Immature natural killer cell (primary cell): ENCODE measurements at places on chromosomes 13 and 19. TPM values are rescaled to one million over a fixed set of nuclear protein-coding genes. Genes with fewer than 3 reads are reported as not detected.

GRCh38 chr13:36143738-36144137 lies 12.6 kb upstream of the DCLK1 start:
- DNase-seq: no peak

Gene LGALS14
- not detected for polyA plus RNA-seq

- DNase-seq: no peak
Observed at GRCh38 chr13:72383646-72384045, 343.8 kb downstream of the MZT1 start.

DNA sequence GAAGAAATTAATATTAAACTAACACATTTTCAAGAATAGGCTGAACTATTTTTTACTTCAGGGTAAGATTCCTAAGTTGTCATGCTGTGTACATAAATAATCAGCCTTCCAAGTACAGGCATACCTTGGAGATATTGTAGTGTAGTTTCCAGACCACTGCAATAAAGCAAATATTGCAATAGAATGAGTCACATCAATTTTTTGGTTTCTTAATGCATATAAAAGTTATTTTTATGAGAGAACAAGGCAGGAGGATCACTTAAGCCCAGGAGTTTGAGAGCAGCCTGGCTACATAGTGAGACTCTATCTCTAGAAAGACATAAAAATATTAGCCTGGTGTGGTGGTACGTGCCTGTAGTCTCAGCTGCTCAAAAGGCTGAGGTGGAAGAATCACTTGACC lies 511.5 kb downstream of the UQCRFS1 start:
- DNase-seq: no peak

Gene PRKCG
- polyA plus RNA-seq: not detected

Gene FXYD7
- 2.5 TPM for polyA plus RNA-seq

DNA sequence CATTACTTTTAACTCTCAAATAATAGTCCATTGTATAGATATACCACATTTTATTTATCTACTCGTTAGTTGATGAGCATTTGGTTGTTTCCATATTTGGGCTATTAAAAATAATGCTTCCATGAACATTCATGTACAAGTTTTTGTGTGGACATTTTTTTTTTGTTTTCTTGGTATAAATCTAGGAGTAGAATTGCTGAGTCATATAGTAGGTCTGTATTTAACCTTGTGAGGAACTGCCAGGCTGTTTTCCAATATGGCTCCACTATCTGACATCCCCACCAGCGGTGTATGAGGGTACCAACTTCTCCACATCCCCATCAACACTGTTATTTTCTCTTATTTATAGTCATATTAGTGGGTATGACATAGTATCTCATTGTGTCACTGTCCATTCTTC lies 143.1 kb downstream of the RAP2A start:
- no peak for DNase-seq

GRCh38 chr13:78601124-78601873 lies 2.1 kb downstream of the POU4F1 start:
- DNase-seq: no peak

DNA sequence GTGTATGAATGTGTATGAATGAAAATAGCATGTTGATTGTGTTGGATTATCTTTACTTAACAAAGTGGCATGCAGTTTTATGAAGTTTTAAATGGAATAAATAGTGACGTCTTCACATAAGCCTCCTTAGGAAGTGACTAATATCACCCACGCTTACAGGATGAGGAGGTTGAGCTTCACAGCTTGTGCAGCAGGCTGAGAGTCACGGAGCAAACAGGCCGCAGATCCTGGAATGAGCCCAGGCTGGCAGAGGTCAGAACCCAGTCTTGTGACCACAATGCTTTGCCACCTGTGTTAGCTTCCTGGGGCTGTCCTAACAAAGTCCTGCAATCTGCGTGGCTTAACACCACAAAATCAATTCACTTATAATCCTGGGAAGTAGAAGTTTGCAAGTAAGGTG lies 20.8 kb downstream of the LAIR2 start:
- DNase-seq: peak; percentile 28

GRCh38 chr13:42413484-42413815 lies 141.5 kb downstream of the AKAP11 start:
- no peak for DNase-seq

Gene ZNF730
- polyA plus RNA-seq: not detected

Gene PCSK4
- 0.25 TPM for polyA plus RNA-seq

DNA sequence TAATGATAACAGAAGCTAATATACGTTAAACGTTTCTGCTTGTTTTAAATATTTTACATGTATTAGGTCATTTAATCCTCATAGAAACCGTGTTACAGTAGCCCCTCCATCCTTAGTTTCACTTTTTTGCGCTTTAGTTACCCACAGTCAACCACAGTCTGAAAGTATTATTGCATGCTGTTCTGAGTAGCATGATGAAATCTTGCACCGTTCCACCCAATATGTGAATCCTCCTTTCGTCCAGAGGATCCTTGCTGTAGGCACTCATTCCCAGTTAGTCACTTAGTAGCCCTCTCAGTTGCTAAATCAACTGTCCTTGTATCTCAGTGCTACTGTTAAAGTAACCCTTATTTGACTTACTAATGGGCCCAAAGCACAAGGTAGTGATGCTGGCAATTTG lies 257.8 kb downstream of the ENOX1 start:
- no peak for DNase-seq
